NCI-H146 (cell line): ENCODE measurements at places on chromosomes 3 and 15.

- no peak for DNase-seq
Observed at GRCh38 chr15:50813865-50814264, 48.4 kb upstream of the SPPL2A start.

DNA sequence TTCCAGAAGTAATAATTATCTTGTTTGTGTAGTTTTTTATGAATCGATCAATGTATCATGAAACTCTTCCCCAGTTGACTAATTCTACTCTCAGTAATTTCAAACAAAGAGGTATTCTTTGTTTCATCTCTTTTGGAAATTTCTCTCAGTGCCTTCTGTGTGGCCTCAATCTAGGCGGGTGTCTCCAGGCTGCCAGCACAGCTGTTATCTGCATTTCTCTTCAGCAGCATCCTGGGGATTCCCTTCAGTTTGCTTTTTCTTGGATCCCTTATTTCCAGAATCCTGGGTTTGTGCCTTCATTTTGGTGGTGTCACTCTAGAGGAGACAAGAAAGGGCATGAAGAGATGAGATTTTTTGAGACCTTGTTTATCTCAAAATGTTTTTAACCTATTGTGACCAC lies 22.7 kb downstream of the NIPA2 start:
- DNase-seq: no peak

GRCh38 chr3:171190668-171191067 lies 164.1 kb upstream of the SLC2A2 start:
- DNase-seq: no peak

DNA sequence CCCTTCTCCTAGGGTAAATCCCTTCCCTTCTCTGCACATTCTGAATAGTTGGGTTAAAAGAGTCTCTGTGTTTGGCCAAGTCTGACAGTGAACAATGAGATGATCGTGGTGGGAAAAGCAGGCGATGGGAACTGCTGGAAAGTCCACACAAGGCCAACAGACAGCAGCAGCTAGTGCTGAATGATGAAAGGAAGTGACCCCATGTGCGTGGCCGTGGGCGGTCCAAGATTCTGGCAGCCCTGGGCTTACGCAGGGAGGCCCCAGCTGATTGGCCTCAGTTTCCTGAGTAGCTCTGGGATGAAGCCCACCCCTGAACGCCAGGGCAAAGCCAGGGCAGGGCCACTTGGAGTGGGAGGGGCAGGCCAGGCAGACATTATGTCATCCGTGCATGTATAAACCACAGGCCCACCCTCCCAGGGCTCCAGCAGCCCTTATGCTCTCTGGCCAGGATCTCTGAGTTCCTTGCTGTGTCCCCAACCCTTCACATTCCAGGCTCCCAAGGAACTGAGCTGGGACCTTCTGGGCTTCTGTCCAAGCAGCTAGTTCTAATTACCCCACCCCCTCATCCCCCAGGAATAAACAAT lies 57.8 kb downstream of the CDC25A start:
- DNase-seq: no peak

- no peak for DNase-seq
Observed at GRCh38 chr3:128603811-128604775, 46.5 kb downstream of the RPN1 start.

DNA sequence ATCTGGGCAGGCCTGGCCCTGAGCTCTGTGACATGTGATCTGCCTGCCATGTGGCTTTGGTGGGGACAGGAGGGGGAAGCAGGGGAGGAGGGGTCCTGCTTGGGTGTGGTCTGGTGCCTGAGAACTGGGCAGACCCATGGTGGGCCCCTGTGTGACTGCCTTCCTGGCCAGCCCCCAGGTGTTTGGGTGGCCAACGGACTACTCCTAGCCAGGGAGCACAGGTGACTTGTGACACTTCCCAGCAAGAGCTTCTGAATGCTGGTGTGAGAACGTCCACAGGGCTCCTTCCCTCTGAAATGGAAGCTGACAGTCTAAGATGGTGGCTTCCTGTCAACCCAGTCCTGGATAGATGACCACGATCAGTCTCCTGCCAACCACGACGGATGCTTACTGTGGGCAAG lies 136.1 kb upstream of the MEF2A start:
- no peak for DNase-seq

DNA sequence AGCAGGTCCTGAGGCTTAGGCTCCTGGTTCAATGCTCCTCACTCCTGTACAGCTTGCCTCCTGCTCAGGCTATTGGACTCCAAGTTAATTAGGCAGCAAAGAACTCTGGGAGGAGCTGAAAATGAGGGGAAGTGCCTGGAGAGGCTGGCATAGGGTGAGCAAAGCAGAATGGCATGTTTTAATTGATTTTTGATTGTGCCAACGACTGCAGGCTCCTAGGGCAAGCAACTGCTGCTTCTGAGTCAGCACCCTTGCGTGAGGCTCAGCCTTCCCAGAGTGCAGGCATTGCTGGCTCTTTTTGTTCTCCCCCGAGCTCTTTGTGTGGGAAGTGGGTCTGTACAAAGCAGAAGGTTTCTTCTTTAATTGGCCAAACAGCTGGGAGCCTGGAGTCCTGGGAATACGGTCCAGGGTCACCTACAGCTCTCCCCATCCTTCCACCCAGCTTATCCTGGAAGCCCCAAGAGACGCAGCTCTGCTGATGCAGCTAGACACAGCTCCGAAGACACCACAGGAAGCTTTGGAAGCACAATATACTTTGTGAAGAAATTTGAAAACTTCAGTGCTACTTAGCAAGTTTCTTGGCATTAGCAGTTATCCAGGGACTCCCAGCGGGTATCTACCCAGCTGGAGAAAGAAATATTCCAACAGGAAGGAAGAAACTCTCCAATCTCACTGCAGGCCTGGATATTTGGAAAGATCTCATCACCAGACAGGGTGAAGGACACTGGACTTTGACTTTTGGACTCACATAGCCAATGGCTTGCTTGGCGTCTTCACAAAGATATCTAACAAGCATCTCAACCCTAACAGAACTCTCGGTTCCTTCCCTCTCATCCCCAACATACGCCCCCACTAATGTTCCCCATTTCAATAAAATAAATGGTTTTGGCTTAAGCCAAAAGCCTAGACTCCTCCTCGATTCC lies 76.8 kb downstream of the BDH1 start:
- DNase-seq: peak; percentile 16
